ENCODE measurements at places on chromosomes 2 and 18.

- no peak for DNase-seq
Observed at GRCh38 chr18:79866889-79867574, 69.3 kb downstream of the KCNG2 start.

DNA sequence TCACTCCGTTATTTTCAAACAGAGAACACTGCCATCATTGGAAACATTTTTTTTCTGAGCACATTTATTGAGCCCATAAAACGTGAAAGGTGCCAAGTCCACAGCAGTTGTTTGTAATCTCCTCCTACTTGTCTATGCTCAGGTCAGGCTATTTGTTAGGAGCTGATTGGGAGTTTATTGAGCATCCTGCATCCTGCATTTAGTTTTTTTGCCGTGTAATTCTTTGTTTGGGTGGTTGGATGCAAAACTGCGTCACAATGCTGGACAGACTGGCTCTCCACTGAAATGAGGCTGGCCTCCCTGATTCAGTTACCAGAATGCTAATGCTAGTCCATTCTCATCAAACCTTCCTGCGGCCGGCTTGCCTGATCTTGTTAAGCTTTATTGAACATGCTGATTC is 71.4 kb downstream of the RAPGEF4 start:
- DNase-seq: no peak

- DNase-seq: no peak
Observed at GRCh38 chr2:226845386-226846116, 9.7 kb downstream of the RHBDD1 start.

DNA sequence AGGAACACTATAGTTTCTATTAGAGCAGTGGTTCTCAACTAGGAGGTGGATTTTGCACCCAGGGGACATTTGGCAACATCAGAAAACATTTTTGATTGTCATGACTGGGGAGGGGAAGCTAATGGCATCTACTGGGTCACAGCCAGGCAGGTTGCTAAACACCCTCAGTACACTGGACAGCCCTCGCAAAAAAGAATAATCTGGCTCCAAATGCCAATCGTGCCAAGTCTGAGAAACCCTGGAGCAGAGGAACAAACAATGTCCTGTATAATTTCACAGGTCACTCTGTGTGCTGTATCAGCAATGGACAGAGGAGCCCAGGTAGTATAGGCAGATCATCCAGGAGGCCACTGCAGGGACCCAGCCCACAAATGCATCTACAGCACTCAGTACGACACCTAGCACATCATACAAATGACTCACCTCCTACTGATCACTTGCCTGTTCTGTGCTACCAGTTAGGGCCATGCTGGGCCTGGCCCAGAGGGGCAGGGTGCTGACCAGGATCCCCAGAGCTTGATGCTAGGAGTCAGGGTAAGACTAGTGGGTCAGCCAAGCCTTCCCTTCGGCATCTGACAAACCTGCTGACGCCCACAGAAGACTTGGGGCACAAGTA is 37.6 kb downstream of the SFXN5 start:
- DNase-seq: no peak

GRCh38 chr18:23935804-23936203 is 78.8 kb upstream of the TTC39C start:
- no peak for DNase-seq

DNA sequence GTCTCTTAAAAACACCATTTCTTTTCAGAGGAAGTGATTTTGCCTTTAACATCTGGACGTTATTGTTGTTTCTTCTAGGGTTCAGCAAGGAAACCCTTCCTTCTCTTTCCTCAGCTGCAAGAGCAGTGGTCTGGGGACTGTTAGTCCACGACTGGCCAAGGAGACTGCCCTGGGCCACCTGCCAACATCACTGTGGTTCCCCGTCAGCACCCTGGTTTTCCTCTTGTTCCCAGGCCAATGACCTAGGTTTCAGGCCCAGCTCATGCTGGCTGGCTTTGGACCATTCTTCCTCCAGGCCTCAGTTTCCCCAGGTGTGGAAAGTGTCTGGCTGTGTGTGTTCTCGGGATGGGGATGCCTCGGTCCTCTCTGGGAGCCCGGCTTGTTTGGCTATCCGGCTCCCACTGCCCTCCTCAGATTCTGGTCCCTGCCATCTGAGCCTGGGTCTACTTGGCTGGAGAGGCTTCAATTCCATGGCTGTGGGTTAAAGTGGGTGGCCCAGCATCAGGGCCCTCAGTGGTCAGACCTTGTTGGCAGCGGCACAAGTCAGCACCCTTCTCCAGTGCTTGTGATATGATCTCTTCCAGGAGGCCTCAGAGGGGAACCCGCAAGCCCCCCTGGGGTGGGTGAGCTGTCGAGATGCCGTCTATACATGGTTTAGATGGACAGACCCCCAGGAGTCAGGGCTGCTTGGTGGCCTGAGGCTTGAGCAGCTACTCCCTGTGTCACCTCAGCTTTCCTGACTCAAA is 234.3 kb upstream of the HS6ST1 start:
- DNase-seq: no peak

GRCh38 chr2:202023198-202023903 is 10.3 kb upstream of the FZD7 start:
- DNase-seq: no peak

DNA sequence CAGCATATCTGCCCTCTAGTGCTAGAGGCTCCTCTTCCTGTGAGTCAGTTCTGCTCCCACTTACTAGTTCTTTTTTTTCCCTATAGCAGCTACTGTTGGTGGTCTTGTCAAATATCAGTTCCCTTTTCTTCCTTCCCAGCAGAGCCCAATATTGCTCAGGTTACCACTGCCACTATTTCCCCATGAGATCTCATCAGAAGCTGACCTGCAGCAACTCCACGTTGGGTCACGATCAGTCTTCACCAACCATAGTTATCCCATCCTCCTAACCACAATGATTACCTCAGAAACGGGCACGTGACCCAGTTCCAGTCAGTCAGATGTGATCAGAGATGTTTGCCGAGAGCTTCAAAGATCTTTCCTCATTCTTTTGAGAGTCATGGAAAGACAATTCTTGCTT is 59.7 kb upstream of the CAPN13 start:
- no peak for DNase-seq

DNA sequence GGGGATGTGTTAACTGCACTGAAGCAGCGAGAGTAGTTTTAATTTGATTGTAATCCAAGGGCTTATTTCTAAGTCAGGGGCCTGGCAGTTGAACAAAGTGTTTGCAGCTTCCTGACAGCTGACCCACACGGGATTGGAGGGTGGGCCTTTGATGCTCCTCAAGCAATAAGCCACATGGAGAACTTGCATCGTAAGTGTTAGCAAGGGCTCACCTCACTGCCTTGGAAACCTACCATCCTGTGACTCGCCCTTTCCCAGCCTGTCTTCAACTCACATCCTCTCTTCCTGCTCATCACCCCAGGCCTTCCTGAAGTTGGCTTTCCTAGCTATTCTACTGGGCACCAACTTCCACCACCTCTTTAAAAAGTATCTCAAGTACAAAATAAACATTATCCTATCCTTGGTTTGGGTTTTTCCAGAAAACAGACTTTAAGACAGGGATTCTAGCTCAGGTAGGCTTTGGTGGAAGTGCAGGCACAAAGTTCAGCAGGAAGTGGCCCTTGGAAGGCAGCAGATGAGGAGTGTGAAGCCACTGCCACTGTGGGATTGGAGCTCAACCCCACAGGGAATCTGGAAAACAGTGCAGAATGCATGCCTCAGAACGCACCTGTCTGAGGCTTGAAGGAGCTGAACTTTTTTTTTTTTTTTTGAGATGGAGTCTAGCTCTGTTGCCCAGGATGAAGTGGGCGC is 31.6 kb downstream of the B3GNT2 start:
- no peak for DNase-seq

GRCh38 chr18:34752056-34752455 is 42.0 kb downstream of the DTNA start:
- DNase-seq: no peak

DNA sequence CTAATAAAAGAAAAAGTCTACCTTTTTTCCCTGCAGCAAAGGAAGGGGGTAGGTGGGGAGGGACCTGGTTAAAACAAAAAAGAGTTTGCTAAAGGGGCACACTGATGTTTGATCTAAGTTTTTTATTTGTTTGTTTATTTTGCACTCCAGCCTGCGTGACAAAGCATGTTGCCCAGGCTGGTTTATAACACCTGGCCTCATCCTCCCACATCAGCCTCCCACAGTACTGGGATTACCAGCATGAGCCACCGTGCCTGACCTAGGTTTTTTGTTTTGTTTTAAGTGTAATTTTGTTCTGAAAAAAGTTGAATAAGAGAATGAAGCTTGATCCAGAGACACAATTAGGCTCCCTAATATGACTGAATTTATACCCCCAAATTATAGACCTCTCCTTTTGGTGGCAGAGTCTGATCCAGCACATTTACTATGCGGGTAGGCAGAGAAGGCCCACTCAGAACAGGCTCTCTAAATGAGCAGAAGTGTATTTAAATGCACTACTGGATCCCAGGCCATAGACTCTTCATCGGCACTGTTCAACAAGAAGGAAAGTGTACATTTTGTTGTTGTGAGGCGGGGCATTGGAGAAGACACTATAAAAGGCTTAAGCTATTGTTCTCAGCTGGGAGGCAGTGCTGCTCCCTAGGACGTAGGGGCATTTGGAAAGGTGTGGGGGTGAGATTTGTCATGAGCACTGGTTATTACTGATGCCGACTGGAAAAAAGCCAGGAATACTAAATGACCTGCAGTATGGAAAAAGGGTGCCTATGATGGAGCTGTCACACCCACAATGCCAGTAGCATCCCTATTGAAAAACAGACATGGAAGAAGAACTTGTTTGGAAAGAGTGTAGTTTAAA is 32.4 kb downstream of the MRPS9 start:
- no peak for DNase-seq

DNA sequence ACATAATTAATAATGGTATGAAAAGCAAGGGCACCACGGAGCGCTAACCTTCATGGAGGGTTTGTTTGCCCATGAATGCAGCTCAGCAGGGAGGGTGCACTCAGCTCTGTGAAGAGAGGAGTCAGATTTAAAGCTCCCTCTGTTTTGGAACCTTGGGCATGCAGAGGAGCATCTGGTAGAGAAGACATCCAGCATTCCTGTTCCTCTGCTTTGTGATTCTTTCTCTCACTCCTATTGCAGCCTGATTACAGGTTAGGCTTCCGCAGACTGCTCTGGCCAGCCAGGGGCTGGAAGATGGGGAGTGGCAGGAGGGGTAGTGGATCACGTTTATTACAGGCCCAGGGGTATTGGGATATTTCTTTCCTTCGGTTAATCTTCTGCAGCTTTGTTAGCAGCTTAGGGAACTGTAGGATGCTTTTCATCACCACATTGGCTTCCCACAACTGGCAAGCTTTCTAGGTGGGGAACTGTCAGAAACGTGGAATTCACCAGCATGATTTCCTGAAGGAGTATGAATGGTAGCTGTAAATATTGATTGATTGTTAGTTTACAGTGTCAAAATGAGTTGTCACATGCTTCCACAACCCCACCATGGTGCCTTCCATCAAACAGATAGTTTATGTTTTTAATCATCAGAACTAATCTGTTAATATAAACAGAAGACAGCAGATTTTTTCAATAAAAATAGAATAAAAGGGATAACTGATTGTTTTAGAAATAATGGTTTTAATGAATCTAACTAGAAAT is 201.1 kb downstream of the VAPA start:
- DNase-seq: no peak

- DNase-seq: no peak
Observed at GRCh38 chr2:147156970-147157369, 687.9 kb upstream of the ACVR2A start.

- no peak for DNase-seq
Observed at GRCh38 chr2:130795431-130795830, 40.1 kb downstream of the AMER3 start.

DNA sequence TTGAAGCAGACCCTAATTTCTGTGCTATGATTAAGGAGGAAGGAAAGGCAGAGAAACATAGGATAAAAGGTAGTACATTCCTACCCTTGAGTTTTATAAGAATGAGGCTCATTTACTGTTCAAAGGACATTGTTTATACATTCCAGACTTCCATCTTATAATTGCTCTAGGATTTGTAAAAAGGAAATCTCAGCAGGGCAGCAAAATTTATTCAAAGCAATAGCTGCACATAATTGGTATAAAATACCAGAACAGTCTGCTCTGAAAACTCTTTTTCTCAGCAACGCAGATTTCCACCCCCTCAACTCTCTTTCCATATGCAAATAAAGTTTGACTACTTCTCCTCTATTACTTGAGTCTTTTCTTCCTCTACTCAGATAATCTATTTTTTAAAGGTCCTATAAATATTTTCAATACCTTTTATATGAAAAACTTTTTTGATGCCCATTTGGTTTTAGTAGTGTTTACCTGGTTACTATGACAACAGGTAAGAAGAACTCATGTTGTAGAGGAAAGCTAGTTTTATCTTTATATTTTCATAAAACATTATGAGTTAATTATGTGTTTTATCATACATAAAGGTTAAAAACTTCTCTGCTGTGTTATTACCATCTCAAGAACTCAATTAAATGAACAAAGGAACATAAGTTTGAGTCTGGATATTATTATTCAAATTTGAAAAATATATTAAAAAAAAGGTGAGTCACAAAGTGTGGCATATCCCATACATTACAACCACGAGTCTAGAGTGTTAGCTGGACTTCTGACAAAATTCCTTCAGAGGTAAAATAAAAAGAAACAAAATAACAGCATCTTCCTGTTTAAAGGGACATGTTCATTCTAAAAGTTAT is 19.9 kb downstream of the RBMS1 start:
- no peak for DNase-seq

DNA sequence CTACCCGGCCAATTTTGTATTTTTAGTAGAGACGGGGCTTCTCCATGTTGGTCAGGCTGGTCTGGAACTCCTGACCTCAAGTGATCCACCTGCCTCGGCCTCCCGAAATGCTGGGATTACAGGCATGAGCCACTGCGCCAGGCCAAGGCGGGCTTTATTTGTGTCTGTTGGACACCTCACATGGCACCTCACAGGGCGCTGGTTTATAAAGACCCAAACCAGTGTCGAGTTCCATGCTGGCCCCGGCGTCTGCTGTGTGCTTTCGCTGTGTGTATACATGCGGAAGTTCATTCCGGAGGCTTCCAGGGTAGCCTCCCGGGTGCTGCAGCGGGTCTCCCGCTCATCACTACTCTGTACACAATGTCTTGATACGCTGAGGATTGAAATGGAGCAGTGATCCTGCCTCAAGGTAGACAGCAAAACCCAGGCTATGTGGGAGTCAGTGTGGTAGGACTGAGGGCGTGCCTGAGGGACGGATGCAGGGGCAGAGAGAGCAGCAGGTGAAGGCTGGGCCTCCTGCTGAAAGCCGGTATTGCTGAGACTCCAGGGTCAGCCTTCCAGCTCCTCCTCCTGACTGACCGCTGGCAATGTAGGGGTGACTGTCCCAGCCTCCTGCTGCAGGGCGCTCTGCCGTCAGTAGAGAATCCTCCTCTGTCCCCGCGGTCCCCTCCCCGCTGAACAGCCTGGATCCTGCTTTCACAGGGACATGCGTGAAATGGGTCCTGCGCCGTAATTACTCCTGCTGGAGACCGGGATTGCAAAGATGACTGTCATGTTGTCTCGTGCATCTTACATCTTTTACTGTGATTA is 22.7 kb downstream of the LDLRAD4 start:
- DNase-seq: no peak

Data from stimulated activated CD4-positive, alpha-beta T cell treated with anti-CD3 and anti-CD28 coated beads, Interleukin-15, amount 100 ng/mL, for 1 hour (primary cell).